ENCODE measurements at places on chromosomes 1 and 21.

DNA sequence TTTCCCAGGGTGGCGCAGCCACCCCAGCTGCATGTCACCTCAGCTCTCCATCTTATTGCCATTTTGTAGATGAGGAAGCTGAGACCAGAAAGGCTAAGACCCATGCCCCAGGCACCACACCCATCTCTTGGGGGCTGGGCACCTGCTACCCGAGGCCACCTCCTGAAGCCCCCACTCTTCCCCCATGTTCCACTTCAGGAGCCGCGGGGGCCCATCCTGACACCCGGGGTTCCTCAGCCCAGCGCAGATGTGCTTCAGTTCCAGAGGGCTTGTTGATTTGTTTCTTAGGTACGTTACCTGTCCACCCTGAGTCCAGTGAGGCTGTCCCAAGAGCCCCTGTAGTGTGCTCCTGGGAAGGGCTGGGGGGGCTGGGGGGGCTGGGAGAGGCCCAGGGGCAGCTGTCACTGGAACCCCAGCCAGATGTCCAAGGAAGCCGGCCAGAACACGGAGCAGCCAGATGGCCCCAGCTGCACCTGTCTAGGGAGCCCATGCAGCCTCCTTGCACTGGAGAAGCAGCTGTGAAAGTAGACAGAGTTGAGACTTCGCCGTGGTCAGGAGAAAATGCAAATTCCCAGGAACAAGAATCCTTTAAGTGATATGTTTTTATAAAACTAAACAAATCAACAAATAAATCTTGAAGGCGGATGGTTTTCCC lies 17.1 kb upstream of the CCDC27 start:
- no peak for DNase-seq

- no peak for DNase-seq
Observed at GRCh38 chr1:181416268-181416860, 67.0 kb upstream of the CACNA1E start.

DNA sequence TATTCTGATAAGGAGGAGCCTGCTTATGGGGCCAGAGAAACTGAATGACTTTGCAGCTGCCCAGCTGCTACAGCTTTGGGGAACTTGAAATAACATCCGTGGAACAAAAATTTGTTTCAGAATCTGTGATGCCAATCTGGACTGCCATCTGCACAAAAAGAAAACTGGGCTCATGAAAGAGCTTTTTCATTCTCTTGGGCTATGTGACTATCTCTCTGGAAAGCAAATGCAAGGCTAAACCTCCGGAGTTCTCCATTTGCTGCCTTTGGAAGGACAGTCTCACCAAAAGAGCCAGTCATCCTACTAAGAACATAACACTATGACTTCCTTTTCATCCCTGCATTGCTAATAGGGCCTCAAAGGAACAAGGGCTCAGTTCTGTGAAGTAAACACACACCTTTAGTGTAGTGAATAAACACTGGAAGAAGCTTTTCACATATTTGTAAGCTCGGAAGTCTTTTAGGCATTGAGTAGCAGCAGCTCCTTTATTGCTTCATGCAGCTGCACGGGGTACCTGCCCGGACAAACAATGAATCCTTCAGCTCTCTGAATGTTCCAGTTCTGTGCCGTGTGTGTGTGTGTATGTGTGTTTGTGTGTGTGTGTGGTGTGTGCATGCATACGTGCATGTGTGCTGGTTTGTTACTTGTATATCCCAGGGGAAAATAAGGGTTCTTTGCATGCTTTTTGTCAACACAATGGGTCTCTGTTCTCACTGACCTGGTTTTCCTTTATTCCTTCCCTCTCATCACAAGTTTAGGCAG lies 255.5 kb upstream of the SGIP1 start:
- DNase-seq = peak; percentile 91

DNA sequence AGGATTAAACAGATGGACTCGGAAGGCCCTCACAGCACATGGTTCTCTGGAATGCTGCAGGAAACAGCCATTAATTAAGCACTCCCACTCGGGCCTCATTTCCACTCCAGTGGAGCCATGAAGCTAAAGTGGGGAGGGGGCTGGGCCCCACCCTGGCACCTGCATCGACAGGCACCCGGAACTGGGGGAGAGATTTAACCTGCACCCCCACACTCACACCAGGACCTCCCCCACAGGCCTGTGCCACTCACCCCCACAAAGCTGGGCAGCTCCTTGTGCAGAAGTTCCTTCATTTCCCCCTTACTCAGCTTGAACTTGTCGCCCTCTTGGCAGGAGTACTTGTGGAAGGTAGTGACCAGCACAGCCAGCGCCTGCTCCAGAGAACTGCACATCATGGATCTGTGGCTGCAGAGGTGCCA lies 2.2 kb downstream of the S100A2 start:
- DNase-seq = no peak

DNA sequence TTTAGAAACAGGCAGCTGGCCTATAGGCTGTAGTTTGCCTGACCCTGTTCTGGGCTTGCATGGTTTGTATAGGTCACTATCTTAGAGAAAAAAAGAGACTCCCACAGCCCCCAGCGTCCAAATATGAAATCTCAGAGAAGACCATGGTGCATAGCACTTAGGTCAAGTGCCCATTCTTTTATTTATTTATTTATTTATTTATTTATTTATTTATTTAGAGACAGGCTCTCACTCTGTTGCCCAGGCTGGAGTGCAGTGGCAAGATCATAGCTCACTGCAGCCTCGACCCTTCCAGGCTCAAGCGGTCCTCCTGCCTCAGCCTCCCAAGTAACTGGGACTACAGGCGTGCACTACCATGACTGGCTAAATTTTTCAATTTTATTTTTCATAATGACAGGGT lies 50.8 kb upstream of the ARTN start:
- DNase-seq = no peak

DNA sequence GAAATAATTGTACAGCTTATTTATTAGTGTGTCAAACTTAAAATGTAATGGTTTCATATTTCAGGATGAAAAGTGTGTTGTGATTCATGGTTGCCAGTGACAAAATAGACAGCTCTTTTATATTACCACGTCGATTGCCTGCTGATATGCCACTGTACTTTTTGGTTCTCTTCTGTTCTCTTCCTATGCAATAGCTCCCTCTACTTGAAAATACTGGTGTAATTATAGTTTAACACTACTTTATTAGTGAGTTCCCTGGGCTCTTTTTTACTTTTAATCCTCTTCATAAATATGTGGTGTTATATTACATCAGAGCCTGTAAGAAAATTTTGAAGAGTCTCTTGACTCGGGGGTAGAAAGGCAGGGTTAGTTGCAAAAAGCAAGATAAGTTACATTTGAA lies 111.3 kb downstream of the PATJ start:
- peak; percentile 58 for DNase-seq

GRCh38 chr21:43375837-43376477 lies 51.0 kb downstream of the SIK1 start:
- no peak for DNase-seq

GRCh38 chr1:235293322-235293942 lies 34.5 kb downstream of the ARID4B start:
- DNase-seq = no peak

GRCh38 chr1:14071581-14071980 lies 371.6 kb downstream of the PRDM2 start:
- DNase-seq = no peak

DNA sequence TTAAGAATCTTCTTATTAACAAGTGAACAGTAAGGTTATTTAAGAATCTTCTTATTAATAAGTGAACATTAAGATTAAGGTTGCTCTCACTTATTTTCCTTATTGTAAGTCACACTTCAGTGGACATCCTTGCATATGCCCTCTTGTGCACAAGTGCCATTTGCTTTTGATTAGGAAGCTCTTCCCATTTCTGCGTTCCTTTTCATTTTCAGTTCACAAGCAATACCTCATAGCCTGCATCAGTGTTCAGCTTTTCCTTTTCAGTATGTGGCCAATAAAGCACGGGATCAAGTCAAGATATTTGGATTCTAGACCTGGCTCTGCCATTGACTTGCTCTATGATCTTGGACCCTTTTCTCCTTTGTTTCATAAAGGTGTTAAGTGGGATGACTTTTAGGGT lies 158.7 kb downstream of the DISP1 start:
- no peak for DNase-seq

DNA sequence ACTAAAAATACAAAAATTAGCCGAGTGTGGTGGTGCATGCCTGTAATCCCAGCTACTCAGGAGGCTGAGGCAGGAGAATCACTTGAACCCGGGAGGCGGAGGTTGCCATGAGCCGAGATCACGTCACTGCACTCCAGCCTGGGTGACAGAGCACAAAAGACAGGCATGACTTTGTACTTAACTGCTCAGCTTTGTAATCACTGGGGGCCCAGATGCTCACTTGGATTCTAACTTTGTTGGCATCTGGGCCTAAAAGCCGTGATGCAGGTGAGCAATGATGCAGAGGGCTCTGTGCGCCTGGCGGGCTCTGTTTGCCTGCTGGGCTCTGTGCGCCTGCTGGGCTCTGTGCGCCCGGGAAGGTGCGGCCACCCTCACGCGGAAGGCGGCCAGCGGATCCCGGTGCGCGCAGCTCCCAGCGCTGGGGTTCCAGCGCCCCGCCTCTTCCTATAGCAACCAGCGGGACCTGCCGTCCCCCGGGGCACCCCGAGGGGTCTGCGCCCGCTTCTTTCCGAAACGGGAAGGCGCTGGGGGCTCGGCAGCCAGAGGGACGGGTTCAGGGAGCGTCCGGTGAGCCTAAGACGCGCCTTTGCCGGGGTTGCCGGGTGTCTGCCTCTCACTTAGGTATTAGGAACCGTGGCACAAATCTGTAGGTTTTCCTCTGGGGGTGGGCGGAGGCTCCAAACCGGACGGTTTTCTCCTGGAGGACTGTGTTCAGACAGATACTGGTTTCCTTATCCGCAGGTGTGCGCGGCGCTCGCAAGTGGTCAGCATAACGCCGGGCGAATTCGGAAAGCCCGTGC lies 31.7 kb downstream of the PRMT2 start:
- no peak for DNase-seq

DNA sequence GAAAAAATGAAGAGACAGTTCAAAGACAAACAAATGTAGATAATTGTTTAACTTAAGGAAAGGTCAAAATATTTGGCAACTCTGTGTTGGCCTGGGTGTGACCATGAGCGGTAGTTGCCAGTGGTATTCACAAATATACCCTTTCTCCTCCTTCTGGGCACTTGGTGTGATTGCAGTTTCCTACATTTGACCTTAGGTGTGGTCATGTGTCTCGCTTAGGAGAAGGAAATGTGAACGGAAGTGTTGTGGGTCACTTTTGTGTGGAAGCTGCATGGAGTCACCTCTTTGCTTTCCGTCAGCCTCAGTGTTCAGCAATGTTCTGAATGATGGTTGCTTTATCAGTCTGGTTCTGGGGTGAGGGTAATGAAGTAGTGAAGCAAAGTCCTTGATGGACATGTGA lies 3.4 kb upstream of the PCSK9 start:
- DNase-seq = peak; percentile 50

DNA sequence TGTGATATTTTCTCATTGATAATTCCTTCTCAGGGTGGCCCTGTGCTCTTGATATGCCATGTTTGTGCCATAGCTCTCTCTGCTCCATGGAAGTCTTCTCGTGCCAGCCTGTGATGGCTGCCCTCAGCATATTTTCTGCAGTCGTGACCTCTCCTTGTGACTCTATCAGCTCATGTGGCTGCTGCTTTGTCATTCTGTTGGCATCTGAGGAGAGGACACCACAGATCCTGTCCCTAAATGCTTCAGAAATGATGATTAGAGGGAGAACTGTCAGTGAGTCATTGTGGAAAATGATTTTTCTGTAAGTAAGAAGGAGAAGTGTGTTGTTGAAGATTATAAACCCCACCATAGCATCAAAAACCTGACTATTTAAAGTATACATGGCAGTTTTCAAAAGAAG lies 286.0 kb downstream of the ADGRL2 start:
- DNase-seq = no peak

DNA sequence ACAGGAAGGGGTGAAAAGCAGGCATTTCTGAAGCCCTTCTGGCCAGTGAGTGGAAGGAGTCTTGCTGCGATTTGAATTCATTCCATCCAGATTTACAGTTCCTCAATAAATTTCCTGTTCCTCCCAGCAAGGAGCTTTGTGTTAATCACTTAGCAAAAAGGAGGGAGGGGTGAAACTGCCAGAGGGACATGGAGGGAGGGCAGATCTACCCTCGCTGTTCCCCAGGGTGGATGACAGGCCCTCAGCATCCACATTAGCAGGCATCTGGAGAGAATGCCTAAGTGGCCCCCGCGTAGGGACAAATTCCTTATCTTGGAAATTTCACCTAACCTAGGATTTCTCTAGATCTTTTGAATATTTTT lies 1.2 kb downstream of the ETV3 start:
- DNase-seq = peak; percentile 15

DNA sequence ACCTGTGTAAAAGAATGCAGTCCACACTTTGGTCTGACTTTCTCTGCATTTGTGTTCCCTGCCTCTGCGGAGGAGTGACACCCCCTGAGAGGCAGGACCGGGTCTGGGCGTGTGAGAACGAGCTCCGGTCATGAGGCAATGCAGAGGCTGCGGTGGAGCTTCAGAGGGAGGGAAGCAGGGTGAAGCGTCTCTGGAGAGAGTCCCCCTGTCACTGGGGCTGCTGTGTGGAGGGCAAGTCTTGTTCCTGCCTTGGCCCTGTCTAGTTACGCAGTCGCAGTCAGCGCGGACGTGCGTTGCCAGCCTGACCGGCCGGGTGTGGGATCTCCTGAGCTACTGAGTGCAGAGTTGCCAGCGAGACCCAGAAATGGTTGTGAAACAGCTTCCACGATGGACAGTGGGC lies 48.5 kb downstream of the BACE2 start:
- no peak for DNase-seq

DNA sequence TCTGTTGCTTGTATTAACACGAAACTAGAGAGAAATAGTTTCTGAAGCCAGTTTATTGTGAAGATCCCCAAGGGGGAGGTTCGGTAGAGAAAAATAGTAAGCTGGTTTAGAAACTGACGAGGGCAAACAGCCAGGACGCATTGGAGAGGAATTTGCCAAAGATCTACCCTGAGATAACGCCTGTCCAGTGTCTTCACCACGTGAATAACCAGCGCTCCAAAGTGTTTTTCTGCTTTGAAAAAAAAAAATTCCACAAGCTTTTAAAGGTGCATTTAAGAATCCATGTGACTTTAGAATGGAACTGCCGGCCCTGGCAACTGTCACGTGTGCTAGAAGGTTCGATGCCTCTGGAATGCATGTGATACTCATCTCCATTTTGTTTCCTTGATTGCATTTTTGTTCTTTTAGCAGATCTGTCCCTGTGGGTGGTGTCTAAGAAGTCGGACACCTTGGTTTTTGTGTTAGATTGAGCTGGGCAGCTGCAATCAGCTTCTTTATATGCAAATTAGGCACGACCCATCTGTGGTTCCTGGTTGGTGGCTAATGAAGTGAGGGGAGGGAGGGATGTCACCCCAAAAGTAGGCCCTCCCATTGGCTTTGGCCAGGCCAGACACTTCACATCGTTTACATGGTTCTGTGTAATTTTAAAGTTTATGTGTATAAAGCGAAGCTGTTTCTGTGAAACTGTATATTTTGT lies 1.3 kb upstream of the THAP3 start:
- DNase-seq = no peak

DNA sequence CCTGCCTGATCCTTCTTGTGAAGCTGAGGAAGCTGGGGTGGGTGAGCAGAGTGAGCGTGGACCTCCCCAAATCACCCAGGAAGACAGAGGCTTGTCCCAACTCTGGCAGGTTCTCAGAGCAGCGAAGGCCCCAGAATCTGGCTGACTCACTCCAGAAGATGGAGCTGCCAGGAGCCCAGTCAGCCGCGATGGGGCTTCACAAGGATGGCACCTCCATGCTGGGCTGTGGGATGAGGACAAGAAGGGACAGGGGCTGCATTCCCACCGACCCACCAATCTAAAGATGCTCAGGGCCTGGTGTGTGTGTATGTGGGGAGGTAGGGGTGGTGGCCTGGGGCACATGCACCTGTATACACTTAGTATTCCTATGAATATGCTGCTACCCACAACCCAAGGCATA lies 52.9 kb downstream of the ATP1A1 start:
- DNase-seq = no peak

- no peak for DNase-seq
Observed at GRCh38 chr1:6265151-6265550, 4.3 kb upstream of the GPR153 start.

GRCh38 chr1:229156872-229157271 lies 114.0 kb upstream of the RAB4A start:
- no peak for DNase-seq
